A549 treated with AZD2906 at 1 μM for 4 hours (cell line): ENCODE measurements at places on chromosomes 2 and 18. TPM values are rescaled to one million over a fixed set of nuclear protein-coding genes. Genes with fewer than 3 reads are reported as not detected.

Gene MOCOS
- 2.7 to 3.2 TPM (median 2.9 TPM) in 5 replicates for total RNA-seq

Gene DNAJC5G
- not detected in 5 replicates for total RNA-seq

Gene TET3
- total RNA-seq: 8.4 to 10.7 TPM (median 9.9 TPM) in 5 replicates

Gene SNTG2
- not detected in 5 replicates for total RNA-seq

Gene ABCG5
- total RNA-seq: not detected in 5 replicates

Gene TWIST2
- 8.5 to 16.9 TPM (median 14.4 TPM) in 5 replicates for total RNA-seq

Gene CTIF
- 11.2 to 16.5 TPM (median 15.0 TPM) in 5 replicates for total RNA-seq

Gene MPP4
- 0.05 to 0.24 TPM (median 0.07 TPM) in 4 of 5 replicates, not detected in the other for total RNA-seq

Gene LRRC30
- total RNA-seq: not detected in 5 replicates

Gene DSG1
- total RNA-seq: not detected in 5 replicates

Gene COL6A3
- 0.18 to 0.29 TPM (median 0.24 TPM) in 5 replicates for total RNA-seq

Gene TMEM182
- 3.2 to 5.6 TPM (median 4.1 TPM) in 5 replicates for total RNA-seq

Gene TBR1
- total RNA-seq: 0.01 to 0.20 TPM (median 0.06 TPM) in 4 of 5 replicates, not detected in the other

Gene CPLX4
- not detected in 5 replicates for total RNA-seq

Gene SLC4A5
- 0.15 to 0.47 TPM (median 0.24 TPM) in 5 replicates for total RNA-seq

Gene WNT6
- total RNA-seq: 0.17 to 0.27 TPM (median 0.25 TPM) in 5 replicates

Gene OTOS
- total RNA-seq: 0.20 TPM in 1 of 5 replicates, not detected in the others

Gene MAP3K19
- total RNA-seq: not detected in 5 replicates

Gene TMEM169
- 0.22 to 0.37 TPM (median 0.29 TPM) in 5 replicates for total RNA-seq

Gene ARHGAP25
- 0.16 to 0.35 TPM (median 0.22 TPM) in 5 replicates for total RNA-seq

Gene TMEM200C
- 0.01 to 0.05 TPM in 2 of 5 replicates, not detected in the others for total RNA-seq

Gene ATP6V1C2
- 0.12 to 0.29 TPM (median 0.23 TPM) in 5 replicates for total RNA-seq

Gene LINC00305
- total RNA-seq: not detected in 5 replicates

Gene VWC2L
- total RNA-seq: not detected in 5 replicates

Gene MLPH
- 232 to 335 TPM (median 309 TPM) in 5 replicates for total RNA-seq

Gene EPHA4
- total RNA-seq: 0.58 to 0.95 TPM (median 0.77 TPM) in 5 replicates

Gene PLEKHH2
- 1.6 to 2.1 TPM (median 1.9 TPM) in 5 replicates for total RNA-seq

Gene GALR1
- total RNA-seq: not detected in 5 replicates

Gene PFN4
- 1.4 to 2.5 TPM (median 1.7 TPM) in 5 replicates for total RNA-seq

Gene HOXD3
- 0.06 to 0.16 TPM (median 0.09 TPM) in 5 replicates for total RNA-seq

Gene TRIM54
- total RNA-seq: 0.82 to 1.2 TPM (median 0.95 TPM) in 5 replicates

Gene CFAP53
- total RNA-seq: 0.22 to 0.39 TPM (median 0.24 TPM) in 5 replicates

Gene SERPINB7
- 1.6 to 3.0 TPM (median 2.2 TPM) in 5 replicates for total RNA-seq

Gene CCDC121
- total RNA-seq: 3.4 to 4.4 TPM (median 4.0 TPM) in 5 replicates

Gene MEP1B
- total RNA-seq: 0.04 to 0.10 TPM (median 0.05 TPM) in 5 replicates

Gene RESP18
- not detected in 5 replicates for total RNA-seq

Gene KCNK3
- total RNA-seq: 0.49 to 0.90 TPM (median 0.77 TPM) in 5 replicates

Gene ADAM23
- 8.4 to 10.3 TPM (median 9.1 TPM) in 5 replicates for total RNA-seq

Gene PHOSPHO2
- total RNA-seq: 2.4 to 3.2 TPM (median 2.9 TPM) in 5 replicates
